ENCODE measurements at places on chromosomes 2 and 18.

- H3K27me3 ChIP-seq = no peaks in the 10 kb centered on the region
- H3K27ac ChIP-seq = no peak overlapping the region
Observed at GRCh38 chr2:140929849-140930248, 1201.0 kb downstream of the LRP1B start.

- H3K27me3 ChIP-seq = peaks cover 9% of the 10 kb centered on the region
- H3K4me3 ChIP-seq = no peak overlapping the region
- peaks cover 2% of the 10 kb centered on the region for H3K4me1 ChIP-seq
- DNase-seq = no peak
Observed at GRCh38 chr2:48199070-48199469, 292.8 kb upstream of the FBXO11 start.

GRCh38 chr2:182302174-182302573 lies 124.7 kb downstream of the PDE1A start:
- no peak overlapping the region for H3K4me3 ChIP-seq
- no peaks in the 10 kb centered on the region for H3K4me1 ChIP-seq
- H3K27me3 ChIP-seq = no peaks in the 10 kb centered on the region
- DNase-seq = no peak
- no peak overlapping the region for H3K27ac ChIP-seq
- H3K36me3 ChIP-seq = no peaks in the 10 kb centered on the region

GRCh38 chr18:67973916-67974315 lies 457.4 kb upstream of the DSEL start:
- no peaks in the 10 kb centered on the region for H3K4me1 ChIP-seq
- no peak overlapping the region for H3K4me3 ChIP-seq
- no peaks in the 10 kb centered on the region for H3K36me3 ChIP-seq
- H3K27ac ChIP-seq = no peak overlapping the region
- DNase-seq = no peak

DNA sequence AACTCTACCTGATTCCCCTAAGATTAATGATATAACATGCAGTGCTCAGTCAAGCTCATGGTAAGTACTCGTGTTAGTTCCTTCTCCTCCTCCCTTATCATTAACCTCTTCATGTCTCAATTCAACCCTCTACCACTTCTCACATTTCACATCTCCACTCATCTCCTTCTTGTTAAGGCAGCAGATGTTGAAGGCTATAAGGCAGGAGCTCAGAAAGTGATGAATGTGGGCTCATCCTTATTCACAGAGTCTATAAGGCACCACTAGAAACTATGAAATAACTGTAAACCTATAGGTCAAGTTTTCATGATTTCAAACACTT lies 56.0 kb downstream of the CLHC1 start:
- no peaks in the 10 kb centered on the region for H3K27me3 ChIP-seq
- H3K27ac ChIP-seq = no peak overlapping the region
- H3K36me3 ChIP-seq = no peaks in the 10 kb centered on the region
- no peak overlapping the region for H3K4me3 ChIP-seq
- no peak for DNase-seq

DNA sequence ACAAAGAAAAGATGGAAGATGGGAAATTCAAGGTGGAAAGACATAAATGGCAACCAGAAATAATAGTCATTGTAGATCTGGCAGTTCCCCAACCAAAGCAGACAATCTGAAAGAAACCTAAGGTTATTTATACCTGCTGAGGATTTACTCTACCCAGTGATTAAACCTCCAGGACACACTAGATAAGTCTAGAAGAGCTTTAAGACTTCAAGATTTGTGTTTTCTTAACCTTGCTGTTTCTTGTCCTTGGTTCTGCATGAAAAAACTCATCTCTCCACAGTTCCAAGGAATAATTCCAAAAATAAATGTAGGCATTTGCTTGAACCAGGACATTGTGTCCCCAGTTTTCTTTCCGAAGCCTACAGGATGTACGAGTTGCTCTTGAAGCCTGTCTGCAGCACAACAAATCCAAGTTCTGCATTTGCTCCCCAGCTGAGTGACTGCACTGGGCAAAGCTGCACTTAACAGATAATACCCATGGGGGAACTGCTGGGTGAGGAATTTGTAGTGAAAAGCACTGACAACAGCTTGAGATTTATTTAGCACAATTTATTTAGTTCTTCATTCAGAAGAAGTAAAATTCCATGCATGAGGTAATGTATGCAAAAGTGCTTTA lies 19.8 kb downstream of the DTNA start:
- DNase-seq = no peak
- H3K27ac ChIP-seq = no peak overlapping the region
- no peak overlapping the region for H3K4me3 ChIP-seq
- peaks cover 4% of the 10 kb centered on the region for H3K27me3 ChIP-seq
- H3K4me1 ChIP-seq = no peaks in the 10 kb centered on the region
- no peaks in the 10 kb centered on the region for H3K36me3 ChIP-seq

DNA sequence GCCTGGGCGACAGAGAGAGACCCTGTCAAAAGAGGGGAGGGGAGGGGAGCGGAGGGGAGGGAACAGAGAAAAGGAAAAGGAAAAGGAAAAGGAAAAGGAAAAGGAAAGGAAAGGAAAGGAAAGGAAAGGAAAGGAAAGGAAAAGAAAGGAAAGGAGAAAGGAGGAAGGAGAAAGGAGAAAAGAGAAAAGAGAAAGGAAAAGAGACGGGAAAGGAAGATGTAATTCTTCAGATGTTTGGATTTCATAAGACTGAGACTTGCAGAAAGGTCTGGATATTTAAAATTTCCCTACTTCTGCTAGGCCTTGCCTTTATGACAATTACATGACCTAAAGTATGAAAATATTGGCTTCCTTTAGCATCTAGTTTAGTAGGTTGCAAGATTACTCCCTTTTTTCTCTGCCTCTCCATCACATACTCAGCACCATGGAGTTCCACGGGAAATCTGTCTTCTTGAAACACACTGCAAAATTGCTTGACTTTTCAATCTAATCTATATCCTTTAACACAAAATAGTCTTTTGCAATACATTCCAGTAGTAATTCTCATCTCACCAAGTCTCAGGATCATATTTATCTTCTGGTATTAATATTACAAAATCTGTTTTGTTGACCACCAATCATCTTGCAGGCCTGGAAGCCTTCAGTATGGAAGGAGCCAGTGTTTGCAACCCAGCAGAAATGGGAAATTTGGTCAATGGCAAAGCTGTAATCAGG lies 383.5 kb downstream of the ZEB2 start:
- H3K4me3 ChIP-seq = no peak overlapping the region
- no peak overlapping the region for H3K27ac ChIP-seq
- peaks cover 3% of the 10 kb centered on the region for H3K36me3 ChIP-seq
- no peaks in the 10 kb centered on the region for H3K4me1 ChIP-seq
- no peak for DNase-seq
- no peaks in the 10 kb centered on the region for H3K27me3 ChIP-seq

DNA sequence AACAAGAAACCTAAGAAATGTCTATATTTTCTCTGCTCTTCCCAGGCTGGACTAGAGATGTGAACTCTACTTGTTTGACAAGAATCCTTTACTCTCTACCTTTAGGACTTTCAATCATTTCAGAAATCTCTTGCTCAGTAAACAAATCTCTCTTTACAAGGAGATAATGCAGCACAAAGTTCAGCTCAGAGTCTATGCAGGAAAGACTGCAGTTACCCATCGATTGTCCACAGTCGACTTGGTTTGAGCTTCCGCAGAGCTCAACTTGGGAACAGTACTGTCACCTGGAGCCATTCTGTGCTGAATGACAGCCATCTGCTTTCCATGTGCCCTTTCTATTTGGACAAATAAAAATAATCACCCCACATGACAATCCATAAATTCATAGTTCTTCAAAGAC lies 259.7 kb upstream of the STON1 start:
- no peak for DNase-seq
- H3K36me3 ChIP-seq = peaks cover 2% of the 10 kb centered on the region
- H3K4me3 ChIP-seq = no peak overlapping the region
- peaks cover 12% of the 10 kb centered on the region for H3K4me1 ChIP-seq
- no peak overlapping the region for H3K27ac ChIP-seq

DNA sequence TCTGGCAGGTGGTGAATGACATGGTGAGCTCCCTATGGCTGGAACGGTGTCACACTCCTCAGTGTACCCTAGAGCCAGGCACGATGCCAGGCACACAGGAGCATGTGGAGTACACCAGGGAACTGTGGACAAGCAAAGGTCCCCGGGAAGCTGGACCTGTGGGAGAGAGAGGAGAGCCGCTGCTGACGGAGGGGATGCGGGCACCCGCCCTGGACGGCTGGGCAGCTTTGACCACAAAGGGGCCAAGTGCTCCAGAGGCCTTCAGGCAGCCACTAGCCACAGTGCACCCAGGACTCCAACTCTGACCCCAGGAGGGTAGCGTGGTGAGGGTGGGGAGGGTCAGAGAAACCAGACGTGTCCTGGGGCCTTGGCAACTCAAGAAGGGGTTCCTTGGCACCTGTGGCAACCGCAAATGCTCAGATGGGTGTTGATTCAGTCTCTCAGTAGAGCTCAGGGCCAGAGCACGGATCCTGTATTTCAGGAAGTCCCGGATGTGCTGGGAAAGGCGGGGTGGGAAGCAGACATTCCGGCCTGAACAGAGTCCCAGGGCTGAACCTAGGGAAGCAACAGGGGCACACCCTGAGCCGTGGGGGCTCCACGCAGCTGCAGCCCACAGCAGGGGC lies 2.3 kb upstream of the MAB21L4 start:
- H3K27me3 ChIP-seq = no peaks in the 10 kb centered on the region
- no peak overlapping the region for H3K27ac ChIP-seq
- H3K36me3 ChIP-seq = no peaks in the 10 kb centered on the region
- H3K4me3 ChIP-seq = no peak overlapping the region

GRCh38 chr18:44686156-44686555 lies 5.5 kb downstream of the SETBP1 start:
- no peak overlapping the region for H3K27ac ChIP-seq
- no peak for DNase-seq
- H3K27me3 ChIP-seq = peaks cover 39% of the 10 kb centered on the region
- H3K4me1 ChIP-seq = peaks cover 10% of the 10 kb centered on the region
- H3K4me3 ChIP-seq = no peak overlapping the region

DNA sequence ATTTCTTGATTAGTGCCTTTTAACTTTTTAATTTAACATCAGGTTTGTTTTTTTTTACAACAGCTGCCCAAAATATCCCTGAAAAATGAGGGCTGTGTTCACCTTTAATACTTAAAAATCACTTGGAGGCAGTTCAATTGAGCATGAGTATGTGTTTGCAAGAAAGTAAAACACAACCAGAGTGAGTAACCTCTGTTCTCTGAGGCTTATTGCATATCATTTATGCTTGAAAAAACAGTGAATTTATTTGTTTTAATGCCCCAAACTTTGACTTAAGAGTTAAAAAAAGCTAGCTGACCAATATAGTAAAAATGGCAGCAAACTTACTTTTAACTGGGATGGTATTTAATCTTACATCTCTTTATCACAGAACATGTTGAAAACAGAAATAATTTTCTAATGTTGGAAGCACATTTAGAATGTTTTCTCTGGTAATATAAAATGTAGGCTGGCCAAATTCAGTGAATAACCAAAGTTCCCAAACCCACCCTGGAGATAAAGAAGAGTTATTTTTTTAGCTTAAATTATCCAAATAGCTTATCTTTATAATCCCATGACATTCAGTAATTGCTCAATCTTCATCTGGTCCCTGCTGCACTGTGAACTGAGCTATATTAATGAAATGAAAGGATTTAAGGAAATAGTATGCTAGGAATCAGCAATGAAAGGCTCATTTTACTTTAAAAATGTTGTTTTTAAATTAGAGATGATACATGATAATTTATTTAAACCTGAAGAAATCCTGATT lies 24.8 kb upstream of the EFEMP1 start:
- H3K4me3 ChIP-seq = no peak overlapping the region
- DNase-seq = no peak
- H3K36me3 ChIP-seq = no peaks in the 10 kb centered on the region
- peaks cover 4% of the 10 kb centered on the region for H3K27me3 ChIP-seq
- peaks cover 1% of the 10 kb centered on the region for H3K4me1 ChIP-seq

DNA sequence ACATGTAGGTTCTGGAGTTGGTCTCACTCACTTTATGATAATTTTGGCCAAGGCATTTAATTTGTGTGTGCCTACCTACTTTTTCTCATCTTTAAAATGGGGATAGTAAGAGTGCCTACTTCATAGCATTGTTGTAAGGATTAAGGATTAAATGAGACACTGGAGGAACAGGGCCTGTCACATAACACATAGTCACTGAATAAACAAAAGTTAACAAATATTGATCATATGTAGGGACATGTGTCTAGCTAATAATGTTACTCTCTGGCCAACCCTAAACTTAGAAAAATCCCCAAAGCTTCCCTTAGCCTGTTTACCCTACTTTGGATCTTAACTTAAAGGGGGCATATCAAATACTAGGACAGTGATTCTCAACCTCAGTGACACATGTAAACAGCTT lies 169.9 kb downstream of the MYO1B start:
- no peaks in the 10 kb centered on the region for H3K4me1 ChIP-seq
- H3K27ac ChIP-seq = no peak overlapping the region
- peaks cover 6% of the 10 kb centered on the region for H3K36me3 ChIP-seq
- no peak overlapping the region for H3K4me3 ChIP-seq
- no peak for DNase-seq

GRCh38 chr2:169715379-169716237 lies 18.0 kb upstream of the KLHL23 start:
- no peaks in the 10 kb centered on the region for H3K27me3 ChIP-seq
- H3K4me3 ChIP-seq = no peak overlapping the region
- H3K4me1 ChIP-seq = peaks cover 6% of the 10 kb centered on the region
- peaks cover 1% of the 10 kb centered on the region for H3K36me3 ChIP-seq
- no peak overlapping the region for H3K27ac ChIP-seq

DNA sequence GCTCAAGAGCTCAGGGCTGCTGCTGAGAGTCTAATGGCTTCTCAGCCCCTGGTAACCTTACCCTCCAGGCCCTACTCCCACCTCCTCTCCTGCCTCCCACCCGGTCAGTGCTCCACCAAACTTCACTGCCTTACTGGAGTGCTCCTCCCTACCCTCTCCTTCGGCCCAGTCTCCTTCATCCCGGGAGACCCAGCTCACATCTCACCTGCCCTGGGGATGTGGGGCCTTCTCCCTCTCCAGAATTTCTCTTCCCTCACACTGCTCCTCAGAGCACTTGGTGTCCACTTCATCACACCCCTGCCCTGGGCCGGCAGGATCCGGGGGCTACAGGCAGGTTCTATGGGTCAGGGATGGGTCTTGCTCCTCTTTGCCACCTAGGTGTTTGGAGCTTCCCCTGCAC lies 21.6 kb downstream of the PTPN18 start:
- no peak overlapping the region for H3K4me3 ChIP-seq
- DNase-seq = peak; percentile 55
- H3K4me1 ChIP-seq = peaks cover 60% of the 10 kb centered on the region
- H3K27me3 ChIP-seq = no peaks in the 10 kb centered on the region
- H3K27ac ChIP-seq = peak overlapping the region; percentile 18

DNA sequence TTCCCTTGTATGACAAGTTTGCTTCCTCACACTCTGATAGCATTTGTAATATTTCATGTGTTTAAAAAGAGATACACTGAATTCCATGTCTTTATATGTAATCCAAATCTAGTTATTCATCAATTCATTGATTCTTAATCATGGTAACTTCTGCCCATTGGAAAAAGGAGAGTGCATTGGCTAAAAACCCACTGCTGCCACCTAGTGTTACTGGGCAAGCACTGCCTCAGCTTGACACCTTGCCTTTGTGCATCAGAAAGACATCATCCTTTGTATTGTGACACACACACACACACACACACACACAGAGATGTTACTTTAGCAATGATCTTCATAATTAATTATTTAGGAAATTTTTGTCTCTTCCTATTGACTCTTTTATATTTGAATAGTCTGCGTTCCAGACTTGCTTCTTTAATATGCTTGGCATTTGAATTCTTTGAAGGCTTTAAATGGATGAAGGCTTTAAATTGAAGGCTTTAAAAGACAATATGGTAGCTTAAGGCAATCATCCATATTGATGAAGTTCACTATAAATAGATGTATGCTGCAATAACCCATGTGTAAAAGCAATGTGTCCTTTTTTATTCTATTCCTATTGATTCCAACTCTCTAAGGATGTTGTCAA lies 414.2 kb upstream of the CHST9 start:
- H3K36me3 ChIP-seq = no peaks in the 10 kb centered on the region
- H3K27me3 ChIP-seq = no peaks in the 10 kb centered on the region
- no peak overlapping the region for H3K27ac ChIP-seq
- no peaks in the 10 kb centered on the region for H3K4me1 ChIP-seq
- no peak overlapping the region for H3K4me3 ChIP-seq

All from activated CD4-positive, alpha-beta T cell treated with anti-CD3 and anti-CD28 coated beads, Interleukin-2, amount 10 ng/mL, durations not matched to agents 24 days and 14 days (primary cell).